Esophagus squamous epithelium (tissue), 5 donors: ENCODE measurements at places on chromosomes 6 and 20.

GRCh38 chr6:106630366-106630765, 988 bp downstream of the QRSL1 start:
- DNase-seq = no peak

GRCh38 chr20:39503902-39504709, 542.0 kb downstream of the DHX35 start:
- no peak for DNase-seq

GRCh38 chr6:42175860-42176259, 2.7 kb downstream of the GUCA1A start:
- DNase-seq = no peak

DNA sequence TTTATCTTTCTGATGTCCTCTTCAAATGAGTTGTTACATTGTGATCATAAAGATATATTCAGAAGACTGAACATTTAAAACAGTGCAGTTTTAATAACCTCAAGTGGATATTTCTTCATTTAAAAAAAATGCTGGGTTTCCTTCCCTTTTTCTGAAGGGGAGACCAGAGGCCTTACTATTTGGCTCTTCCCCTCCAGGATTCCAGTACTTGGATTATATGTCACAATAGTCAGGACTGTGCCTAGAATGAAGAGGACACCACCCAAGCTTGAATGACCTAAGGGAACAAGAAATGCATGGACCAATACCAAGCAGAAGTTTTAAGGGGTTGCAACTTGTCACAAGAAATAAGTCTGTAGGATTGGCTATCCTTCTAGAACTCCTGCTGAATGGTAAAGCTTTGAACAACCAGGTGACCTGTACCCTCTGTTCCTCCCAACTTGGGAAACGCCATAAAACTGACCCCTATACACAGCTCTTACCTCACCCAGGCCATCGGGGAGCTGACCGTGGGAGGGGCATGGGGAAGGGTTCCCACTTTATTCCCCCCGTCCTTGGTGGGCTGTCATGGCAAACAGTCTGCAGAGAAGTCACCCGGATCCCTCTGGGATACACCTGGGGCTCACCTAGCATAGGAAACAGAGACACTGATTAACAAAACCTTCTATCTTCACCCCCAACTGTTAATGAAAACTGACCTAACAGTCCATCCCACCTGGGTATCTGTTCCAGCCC, 2.0 kb downstream of the FRS3 start:
- DNase-seq = no peak

- DNase-seq = no peak
These were observed 63.5 kb upstream of the E2F3 start for GRCh38 chr6:20338156-20338555.

DNA sequence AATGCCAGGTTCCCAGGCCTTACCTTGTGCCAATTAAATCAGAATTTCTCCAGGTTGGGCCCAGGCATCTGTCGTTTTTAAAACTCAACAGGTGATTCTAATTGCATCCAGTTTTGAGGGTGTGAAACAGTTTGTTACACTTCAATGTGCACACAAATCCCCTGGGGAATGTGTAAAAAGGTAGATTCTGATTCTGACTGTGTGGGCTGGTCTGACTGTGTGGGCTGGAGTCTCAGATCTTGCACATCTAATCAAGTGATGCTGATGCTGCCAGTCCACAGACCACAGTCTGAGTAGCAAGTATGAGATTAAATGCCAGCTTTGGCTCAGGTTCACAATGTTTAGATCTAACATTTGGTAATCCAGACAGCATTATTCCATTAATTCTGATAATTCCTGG, 12.5 kb upstream of the ETV7 start:
- no peak for DNase-seq

DNA sequence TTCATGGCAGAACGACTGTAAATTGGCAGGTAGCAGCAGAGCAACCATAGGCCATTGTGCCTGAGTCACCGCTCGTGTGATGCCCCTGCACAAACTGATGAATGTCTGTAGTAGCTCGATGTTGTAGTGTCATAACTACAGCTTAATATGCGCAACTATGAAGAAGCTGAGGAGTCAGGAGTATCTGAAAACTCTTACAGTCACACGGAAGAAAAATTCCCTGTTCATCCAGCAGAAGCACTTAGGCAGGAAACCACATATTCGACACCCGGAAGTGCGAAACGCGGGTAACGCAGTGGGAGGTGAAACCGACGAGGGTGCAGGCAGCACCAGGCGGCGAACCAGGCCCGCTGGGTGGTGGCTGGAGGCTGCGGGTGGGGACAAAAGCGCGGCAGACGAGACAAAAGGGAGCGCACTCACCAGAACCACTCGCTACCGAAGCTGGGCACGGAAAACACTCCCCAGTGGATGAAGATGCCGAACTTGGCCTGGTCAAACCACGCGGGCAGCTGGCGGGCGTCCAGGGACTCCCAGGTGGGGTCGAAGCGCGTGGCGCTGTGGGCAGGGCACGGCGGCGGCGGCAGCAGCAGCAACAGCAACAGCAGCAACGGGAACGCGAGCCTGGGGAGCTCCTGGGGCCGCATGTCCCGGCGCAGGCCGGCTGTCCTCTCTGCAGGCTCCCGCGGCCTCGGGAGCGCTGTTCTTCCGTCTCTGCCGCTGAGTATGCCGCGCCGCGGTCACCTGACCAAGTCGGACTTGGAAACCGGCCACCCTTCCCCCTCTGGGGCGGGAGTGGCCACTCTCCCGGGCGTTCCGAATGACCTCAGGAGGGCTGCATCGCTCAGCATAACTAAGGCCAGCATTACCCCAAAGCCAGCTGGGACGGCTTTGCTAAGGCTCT, at the start of gene FUCA2:
Gene FUCA2, minus strand, starts transcription at position 730 of the 901 bp plus-strand sequence. Its CDS starts 86 bp downstream, at position 644.
- peak; percentile 22 for DNase-seq

DNA sequence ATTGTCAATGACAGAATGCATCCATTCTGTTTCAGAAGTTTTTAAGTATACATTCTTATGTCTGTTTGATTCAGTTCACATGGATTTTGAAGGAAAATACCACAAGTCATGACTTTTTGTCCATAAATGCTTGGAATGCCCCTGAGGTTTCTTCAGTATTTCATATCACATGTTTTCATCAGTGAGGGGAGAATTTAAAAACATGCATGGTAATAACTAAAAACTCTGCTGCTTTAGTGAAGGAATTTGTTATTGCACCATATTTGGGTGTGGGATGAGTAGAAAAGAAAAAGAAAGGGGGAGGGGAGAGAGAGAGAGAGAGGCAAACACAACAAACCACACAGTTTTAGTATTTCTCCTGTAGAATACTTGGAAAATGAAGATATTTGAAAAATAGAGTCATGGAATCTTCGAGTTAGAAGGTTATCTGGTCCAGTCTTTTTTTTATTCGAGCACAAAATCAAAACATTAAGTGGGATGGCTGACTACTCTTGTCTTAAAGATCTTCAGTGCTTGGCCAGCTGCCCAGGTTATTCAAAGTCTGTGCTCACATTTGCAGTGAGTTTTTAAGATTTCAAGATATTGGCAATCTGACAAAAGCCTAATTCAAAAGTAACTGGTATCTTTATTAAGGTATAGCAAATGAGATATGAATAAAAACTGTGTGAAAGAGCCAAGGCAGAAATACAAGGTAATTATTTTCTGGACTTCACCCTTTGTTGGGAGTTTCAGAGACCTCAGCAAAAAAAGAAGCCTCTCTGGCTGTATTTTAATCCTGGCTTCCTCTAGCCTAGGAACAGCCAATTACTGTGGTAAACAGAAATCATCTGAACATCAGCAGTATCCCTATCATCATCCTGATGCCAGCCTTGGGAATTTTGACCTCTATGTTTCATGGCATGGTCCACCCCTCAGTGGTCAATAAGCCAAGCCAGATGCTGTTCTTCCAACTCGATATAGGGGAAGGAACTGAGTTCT, 687.9 kb upstream of the CITED2 start:
- no peak for DNase-seq

GRCh38 chr6:74752303-74752702, 453.6 kb downstream of the COL12A1 start:
- DNase-seq = no peak

DNA sequence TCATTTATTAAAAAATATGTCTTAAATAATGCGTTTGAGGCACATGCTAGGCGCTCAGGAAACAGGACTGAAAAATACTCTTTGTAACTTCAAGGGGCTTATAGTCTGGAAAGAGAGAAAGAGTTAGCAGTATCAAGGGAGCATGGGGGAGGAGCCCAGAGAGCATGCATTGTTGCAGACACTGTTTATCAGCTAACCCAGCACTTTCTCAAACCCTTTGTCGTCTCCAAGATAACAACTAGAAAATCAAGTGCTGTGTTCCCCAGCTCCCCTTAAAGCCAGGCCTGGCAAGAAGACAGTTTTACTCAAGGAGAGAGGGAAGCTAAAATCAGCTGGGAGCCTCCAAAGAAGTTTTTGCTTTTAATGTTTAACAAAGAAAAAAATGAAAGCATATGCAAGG, 98.4 kb downstream of the PERP start:
- no peak for DNase-seq

DNA sequence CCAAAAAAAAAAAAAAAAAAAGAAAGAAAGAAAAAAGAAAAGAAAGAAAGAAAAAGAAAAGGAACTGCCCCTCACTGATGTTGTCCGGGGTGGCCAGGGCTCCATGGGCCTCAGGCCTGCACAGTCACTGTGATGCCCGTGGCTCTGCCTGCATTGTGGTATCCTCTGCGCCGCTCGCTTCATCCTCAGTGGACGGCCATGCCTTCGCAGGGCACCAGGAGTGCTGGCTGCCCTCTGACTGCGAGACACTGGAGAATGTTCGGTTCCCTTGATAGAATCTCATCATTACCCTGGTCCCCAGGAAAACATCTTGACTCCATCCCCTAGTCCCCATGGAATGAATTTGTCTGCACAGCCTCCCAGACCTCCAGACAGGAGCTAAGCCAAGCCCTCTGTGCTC, 61.7 kb downstream of the TMEM242 start:
- no peak for DNase-seq

DNA sequence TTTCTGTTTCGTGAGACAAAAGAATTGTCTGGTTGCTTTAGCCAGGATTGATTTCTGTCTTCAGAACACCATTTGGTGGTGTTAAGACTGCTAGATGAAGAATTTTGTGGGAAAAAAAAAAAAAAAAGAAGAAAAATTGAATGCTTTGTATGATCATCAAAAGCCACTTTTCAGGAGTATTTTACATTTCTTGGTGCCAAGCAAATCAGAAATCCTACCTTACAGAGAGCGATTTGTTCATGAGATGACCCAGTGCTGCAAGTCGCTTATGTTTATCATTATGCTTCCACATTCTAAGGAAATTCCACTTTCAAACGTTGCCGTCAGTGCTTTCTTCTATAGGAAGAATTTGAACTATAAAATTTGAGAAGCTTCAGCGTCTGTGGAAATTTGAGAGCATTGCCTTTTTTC, 228.7 kb downstream of the BCKDHB start:
- DNase-seq = no peak
